Right renal cortex interstitium (tissue), 3 donors: ENCODE measurements at places on chromosomes 12 and 14.

- DNase-seq: no peak
Observed at GRCh38 chr14:93731753-93732152, 56.5 kb downstream of the PRIMA1 start.

DNA sequence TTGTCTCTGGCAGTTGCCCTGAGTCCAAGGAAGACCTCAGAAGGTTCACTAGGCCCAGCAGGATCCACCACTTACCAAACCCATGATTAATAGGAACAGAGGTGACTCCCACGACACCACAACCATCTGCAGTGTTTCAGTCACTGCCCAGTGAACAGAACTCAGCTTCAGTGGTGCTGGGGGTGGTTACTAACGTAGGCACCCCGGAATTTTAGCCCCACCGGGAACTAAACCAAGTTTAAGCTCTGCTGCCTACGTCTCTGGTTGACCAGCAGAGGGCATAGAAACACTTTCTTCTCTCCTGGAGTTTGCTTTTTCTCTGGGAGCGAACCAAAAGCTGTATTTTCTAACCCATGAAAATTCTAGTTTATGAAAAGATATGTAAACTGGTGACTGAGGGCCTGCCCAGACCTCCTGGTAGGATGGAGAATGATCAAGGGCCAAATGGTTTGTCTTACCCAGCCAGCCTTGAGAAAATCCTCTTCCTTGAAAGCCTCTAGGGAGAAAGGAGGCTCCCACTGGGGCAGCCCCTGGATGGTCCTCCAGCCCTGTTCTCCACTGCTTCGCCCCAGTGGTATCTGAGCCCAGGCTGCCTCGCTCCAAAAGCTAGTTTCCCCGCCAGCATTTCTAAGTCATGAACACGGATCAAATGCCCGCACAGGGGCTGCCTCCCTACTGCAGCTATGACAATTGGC, 379.8 kb downstream of the DPF3 start:
- DNase-seq: peak; percentile 47

- no peak for DNase-seq
Observed at GRCh38 chr14:91778217-91778616, 46.3 kb upstream of the CATSPERB start.

GRCh38 chr12:27504507-27504906, 19.5 kb upstream of the PPFIBP1 start:
- DNase-seq: no peak

DNA sequence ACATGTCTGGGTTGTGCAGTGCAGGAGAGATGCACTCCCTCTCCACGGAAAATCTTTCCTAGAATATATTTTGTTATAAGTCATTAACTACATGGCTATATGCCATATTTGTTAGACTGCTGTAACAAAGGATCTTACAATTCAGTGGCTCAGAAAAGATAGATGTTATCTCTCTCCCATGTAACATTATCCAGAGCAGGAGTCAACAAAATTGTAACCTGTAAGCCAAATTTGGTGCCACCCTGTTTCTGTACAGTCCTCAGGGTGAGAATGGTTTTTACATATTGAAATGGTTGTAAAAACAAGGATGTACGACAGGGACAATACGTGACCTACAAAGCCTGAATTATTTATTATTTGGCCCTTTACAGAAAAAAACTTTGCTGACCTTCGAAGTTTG, 155.5 kb downstream of the KIF21A start:
- no peak for DNase-seq

GRCh38 chr14:93549595-93549994, 118.9 kb downstream of the UNC79 start:
- no peak for DNase-seq

DNA sequence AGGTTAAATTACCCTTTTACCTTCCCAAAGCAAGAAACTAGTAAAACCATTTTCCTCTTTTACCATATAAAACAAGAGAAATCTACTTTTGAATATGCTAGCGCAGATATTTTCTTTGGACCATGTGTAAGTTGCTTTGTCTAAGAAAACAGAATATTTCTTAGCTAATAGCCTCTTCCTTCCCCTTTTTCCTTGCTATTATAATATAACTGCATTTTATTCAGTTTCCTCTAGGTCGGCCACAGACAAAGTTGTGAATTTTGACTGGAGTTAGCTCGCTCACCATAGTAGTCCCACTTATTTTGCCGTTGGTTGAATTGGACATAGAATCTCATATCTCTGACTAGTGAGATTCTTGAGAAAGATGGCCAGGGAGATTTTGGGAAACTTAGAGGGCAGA, 115.6 kb downstream of the PLEKHA5 start:
- no peak for DNase-seq

DNA sequence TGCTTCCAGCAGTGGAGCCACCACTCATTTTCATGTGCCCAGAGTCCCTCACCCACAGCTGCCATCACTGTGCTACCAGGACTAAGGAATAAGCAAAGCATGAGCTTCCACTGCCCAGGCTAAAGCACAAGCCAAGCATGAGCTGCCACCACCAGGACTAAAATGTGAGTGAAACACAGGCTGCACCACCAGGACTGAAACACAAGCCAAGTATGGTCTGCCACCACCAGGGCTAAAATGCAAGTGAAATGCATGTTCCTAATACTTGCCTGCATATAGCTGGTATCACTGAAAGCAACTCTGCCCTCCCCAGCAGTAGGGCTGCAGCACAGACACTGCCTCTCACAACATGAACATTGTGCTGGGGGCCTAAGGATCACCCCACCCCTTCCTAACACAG, 30.0 kb downstream of the CEP83 start:
- DNase-seq: no peak

- DNase-seq: no peak
Observed at GRCh38 chr12:130435331-130435730, 97.6 kb downstream of the PIWIL1 start.

DNA sequence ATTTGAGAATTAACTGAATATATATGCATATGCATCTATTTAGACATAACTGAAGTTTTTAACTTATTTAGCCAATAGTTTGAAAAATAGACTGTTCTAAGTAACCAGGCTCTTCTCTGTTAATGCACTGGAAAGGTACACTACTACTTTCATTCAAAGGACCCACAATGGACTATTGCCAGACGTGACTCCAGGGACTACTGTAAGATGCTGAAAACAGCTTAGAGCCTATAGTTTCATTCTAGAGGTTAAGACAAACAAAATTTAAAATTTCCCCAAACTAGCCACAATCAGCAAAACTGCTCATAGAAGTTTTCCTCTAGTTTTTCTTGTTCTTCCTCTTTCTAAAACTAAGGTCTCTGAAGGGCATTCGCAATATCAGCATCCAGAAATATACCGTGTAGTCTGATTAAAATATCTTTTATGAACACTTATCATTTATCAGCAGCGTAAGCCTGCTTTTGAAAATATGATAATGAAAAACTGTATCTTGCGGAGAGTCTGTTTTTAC, 10.4 kb downstream of the APPL2 start:
- no peak for DNase-seq

DNA sequence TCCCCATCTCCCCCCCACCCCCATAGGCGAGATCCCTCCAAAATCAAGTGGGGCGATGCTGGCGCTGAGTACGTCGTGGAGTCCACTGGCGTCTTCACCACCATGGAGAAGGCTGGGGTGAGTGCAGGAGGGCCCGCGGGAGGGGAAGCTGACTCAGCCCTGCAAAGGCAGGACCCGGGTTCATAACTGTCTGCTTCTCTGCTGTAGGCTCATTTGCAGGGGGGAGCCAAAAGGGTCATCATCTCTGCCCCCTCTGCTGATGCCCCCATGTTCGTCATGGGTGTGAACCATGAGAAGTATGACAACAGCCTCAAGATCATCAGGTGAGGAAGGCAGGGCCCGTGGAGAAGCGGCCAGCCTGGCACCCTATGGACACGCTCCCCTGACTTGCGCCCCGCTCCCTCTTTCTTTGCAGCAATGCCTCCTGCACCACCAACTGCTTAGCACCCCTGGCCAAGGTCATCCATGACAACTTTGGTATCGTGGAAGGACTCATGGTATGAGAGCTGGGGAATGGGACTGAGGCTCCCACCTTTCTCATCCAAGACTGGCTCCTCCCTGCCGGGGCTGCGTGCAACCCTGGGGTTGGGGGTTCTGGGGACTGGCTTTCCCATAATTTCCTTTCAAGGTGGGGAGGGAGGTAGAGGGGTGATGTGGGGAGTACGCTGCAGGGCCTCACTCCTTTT, 2.7 kb downstream of the GAPDH start:
- DNase-seq: no peak

DNA sequence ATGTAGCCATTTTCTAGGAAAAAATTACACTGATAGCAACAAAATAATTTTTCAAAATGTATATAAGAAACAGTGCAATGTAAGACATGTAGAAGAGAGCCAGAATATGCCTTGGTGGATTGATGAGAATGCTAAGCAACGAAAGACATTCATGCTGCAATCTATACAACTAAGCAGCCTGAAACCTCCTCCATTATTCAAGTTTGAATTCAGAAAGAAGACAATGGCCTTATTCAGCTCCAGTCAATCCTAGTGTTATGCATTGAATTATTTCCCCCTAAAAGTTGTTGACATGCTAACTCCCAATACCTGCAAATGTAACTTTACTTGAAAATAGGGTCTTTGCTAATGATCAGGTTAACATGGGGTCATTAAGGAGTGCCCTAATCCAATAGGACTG, 73.5 kb downstream of the BTG1 start:
- DNase-seq: no peak
